ENCODE measurements at places on chromosomes 5 and 9.

DNA sequence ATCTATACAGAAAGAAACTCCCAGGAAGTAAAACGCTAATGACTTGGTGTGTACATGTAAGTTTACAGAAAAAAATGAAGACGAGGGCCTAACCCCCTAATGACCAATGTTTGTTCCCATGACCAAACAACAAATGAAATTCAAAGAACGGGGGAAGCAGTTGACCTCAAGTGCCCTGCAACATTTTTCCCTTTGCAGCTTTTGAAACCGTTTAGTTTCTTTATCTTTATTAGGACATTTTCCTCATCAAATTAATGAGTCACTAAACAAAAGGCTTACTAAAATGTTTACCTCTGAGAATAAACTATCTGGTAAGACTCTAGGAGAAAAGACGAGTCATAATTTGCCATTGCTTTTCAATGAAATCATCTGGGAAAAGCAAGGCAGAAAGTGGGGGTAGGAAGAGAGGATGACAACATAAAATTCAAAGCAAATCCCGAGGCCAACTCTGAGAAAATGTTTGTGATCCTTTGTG, 57.4 kb downstream of the LHFPL2 start:
- peak; percentile 24 for DNase-seq

DNA sequence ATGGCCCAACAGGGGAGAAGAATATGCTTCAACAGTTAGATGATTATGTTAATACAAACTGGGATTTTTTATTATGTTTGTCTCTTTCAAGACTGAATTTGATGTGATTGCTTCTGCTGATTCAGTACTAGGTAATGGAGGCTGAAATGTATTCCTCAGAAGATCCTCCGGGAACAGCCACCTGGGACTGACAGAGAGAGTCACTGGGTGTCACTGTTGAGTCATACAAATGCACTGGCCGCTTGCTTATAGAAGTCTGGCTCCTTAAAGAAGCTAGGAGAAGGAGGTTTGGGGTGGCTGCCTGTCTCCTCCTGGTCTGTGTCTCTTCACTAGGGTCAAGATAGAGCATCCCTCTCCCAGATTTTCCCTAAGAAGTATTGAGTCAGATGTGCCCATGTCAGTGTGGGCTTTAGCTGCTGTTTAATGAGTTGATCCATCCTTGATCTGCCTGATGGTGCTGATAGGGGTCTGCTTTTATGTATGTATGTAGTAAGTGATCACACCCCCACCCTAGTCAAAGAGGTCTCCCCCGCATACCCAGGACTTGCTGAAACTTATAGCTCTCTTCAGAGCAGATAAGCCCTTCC, 773.4 kb downstream of the BRINP1 start:
- peak; percentile 18 for DNase-seq

DNA sequence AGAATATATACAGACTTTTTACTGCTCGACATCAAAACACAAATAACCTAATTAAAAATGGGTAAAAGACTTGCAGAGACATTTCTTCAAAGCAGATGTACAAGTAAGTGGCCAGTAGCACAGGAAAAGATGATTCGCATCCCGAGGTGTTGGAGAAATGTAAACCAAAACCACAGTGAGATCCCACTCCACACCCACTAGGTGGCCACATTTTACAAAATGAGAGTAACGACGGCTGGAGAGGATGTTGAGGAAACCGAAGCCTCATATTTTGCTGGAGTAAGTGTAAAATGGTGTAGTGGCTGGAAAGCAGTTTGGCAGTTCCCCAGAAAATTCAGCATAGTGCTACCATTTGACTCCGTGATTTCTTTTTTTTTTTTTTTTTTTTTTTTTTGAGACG, 21.3 kb upstream of the GBGT1 start:
- DNase-seq: peak; percentile 87

DNA sequence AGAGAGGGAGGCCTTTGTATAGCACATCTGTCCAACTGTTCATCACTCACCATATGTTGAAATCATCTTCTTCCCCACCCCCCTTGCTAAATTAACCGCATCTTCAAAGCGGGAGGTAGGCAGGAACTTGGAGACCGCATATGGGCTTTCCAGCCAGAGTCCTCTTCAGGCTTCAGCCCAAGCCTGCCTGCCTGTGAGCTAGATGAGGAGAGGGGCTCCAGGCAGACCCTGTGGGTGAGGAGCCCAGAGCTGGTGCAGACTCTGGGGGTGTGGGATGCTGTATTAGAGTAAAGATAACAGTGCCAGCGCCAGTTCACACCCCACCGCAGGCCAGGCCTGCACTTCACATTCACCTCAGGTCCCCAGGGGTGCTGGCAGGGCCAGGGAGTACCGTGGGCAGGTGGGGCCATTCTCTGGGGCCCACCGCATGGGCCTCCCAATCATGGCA, 16.2 kb downstream of the PRRC2B start:
- DNase-seq: no peak

GRCh38 chr9:135526730-135527571, 5.7 kb downstream of the LCN1 start:
- no peak for DNase-seq

GRCh38 chr5:31217446-31217845, 24.0 kb downstream of the CDH6 start:
- no peak for DNase-seq

- no peak for DNase-seq
Observed at GRCh38 chr9:76302543-76302942, 91.7 kb downstream of the RFK start.

DNA sequence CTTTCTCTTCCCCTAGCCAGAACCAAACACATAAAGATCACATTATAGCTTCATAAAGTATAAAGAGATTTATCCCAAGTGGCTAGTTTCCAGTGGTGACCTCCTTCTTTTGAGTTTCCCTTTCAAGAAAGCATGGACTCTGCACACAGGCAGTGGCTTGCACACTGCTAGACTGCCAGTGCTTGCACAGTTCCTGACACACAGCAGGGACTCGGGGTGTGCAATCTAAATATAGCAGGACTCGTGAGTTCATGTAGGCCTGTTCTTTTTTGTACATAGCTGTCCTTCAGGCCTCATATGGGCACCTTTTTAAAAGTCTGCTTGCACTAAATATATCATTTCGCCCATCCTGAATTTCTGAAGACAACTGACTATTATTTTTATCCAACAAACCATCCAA, 308.6 kb downstream of the FBXL7 start:
- DNase-seq: no peak

DNA sequence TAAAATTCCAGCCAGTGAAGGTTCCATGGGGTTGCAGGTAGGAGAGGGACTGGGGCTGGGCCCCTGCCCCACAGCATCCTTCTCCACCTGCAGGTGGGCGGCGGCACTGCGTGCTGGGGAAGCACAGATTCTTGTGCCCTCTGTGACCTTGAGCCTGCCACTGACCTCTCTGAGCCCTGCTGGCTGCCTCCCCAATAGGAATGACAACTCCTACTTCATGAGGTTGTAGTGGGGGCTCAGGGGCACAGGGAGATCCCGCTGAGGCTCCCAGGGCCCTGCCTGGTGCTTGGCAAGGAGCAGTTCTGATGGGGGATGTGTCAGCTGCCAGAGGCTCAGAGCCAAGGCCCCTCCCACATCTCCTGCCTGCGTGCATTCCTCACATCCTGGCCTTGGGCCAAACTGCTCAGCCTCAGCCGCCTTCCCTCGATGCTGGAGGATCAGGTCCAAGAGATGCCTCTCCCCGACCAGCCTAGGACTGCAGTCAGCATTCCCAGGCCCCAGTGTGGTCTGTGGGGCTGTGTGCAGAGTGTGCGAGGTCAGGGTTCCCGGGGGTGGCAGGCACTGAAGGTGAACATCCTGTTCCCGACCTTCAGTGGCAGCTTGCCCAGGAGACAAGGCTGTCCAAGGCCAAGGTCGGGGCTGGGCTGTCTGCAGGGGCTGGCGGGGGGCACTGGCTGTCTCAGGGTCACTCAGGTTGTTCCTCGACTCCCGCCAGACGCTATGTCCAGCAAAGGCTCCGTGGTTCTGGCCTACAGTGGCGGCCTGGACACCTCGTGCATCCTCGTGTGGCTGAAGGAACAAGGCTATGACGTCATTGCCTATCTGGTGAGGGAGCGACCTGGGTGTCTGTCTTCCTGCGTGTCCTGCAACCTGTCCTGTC, 7.0 kb downstream of the ASS1 start:
- DNase-seq: peak; percentile 87

- no peak for DNase-seq
Observed at GRCh38 chr5:16500024-16500423, 34.4 kb upstream of the ZNF622 start.

Measured in COLO829 (cell line).